ENCODE measurements at places on chromosomes 12 and 14. TPM values are rescaled to one million over a fixed set of nuclear protein-coding genes. Genes with fewer than 3 reads are reported as not detected.

The PTPRB gene
- 0.10 TPM for total RNA-seq

The TAS2R42 gene
- not detected for total RNA-seq

DNA sequence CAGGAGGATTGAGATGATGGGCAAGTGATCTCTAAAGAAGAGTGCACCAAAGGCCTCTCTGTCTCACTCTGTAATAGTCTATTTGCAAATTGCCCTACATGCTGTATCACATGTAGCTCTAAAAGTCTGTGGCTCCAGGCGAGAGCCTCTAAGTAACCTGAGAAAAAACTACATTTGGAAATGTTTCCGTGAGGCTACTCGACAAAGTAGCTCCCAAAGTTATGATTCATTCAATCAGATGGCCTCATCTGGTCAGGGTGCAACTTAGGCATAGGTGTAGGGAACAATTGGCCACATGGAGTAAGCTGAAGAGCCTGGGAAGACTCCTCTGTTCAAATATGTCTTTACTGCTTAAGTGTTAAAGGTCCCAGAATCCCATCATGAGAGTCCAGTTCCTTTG lies 155.4 kb upstream of the PLEKHG7 start:
- H3K4me1 ChIP-seq, result peaks cover 46% of the 10 kb centered on the region
- H3K27me3 ChIP-seq, result no peaks in the 10 kb centered on the region
- DNase-seq, result no peak

GRCh38 chr12:26453246-26453645 lies 257.9 kb downstream of the SSPN start:
- H3K4me3 ChIP-seq, result no peak overlapping the region
- no peaks in the 10 kb centered on the region for H3K36me3 ChIP-seq
- no peaks in the 10 kb centered on the region for H3K27me3 ChIP-seq
- H3K27ac ChIP-seq, result no peak overlapping the region
- no peak for DNase-seq

DNA sequence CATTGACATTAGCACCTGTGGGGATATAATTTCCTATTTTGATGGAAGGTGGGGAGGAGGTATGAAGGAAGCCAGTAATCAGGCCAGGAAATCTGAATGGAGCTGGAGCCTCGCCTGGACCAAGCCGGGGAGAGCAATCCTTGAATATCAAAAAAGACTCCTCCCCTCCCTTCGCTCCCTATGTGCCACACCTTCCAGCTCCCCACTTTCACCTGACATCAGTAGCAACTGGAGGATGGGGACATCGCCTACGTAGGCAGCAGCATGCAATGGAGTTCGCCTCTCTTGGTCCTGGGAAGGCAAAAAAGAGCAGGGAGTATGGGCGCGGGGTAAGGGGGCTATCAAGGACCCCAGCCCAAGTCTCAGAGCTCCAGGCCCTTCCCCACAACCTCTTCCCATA lies 1.1 kb downstream of the ANKRD52 start:
- H3K4me3 ChIP-seq, result peak overlapping the region; percentile 95
- H3K27me3 ChIP-seq, result no peaks in the 10 kb centered on the region
- H3K4me1 ChIP-seq, result peaks cover 7% of the 10 kb centered on the region
- peak overlapping the region; percentile 73 for H3K27ac ChIP-seq
- H3K36me3 ChIP-seq, result peaks cover 18% of the 10 kb centered on the region

DNA sequence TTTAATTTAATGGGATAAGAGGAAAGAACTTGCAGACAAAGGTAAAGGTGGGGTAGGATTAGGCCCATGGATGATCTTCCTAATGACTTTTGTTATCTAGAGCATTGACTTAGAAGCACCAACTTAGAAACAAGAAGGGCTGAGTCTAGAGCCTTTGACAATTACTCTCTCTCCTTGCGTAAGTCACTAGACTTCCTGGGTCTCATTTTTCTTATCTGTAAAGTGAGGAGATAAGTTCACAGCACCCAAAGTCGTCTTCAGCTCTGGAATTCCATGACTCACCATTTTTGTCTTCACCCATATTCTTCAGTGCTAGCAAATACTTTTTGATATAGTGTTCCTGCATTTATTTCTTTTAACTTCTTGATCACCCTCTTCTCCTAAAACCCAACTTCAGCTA lies 75.7 kb downstream of the SSPN start:
- no peaks in the 10 kb centered on the region for H3K36me3 ChIP-seq
- peaks cover 44% of the 10 kb centered on the region for H3K4me1 ChIP-seq
- DNase-seq, result no peak
- no peaks in the 10 kb centered on the region for H3K27me3 ChIP-seq
- no peak overlapping the region for H3K4me3 ChIP-seq
